ENCODE measurements at places on chromosomes 1 and 21.

- DNase-seq, result no peak
These were observed 2.7 kb downstream of the AKR7A2 start for GRCh38 chr1:19309123-19309813.

DNA sequence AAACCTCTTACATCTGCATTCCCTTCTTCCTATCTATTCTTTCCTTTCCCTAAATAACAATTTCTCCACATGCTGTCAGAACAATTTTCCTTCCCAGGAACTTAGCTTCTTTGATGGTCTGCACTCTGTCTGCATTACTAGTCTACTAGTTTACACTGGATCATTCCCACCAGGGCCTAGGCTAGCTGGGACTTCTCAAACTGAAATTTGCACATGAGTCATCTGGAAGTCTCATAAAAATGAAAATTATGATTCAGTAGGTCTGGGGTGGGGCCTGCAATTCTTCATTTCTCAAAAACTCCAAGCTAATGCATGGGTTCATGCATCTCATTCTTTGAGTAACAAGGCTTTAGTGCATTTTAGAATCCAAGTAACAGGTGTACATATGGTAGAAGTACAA is 74.2 kb downstream of the GABPA start:
- DNase-seq, result no peak

DNA sequence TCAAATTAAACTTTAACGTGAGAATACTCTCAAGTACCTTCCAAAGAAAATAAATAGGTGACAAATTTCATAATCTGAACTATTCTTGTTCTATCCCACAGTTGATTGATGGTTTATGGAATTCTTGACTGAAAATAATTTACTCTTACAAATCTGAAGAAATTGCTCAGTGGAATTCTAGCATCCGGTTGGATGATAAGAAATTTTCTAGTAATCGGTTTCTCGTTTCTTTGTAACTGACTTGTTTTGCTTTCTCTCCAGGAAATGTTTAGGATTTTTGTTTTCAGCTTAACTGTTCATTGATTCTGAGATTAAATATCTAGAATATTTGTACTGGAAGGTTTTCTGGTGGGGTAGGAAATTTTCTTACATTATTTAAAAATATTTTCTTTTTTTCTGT is 558.9 kb upstream of the ADAMTS5 start:
- DNase-seq, result no peak

GRCh38 chr1:32263744-32264143 is 12.7 kb downstream of the LCK start:
- DNase-seq, result no peak

- DNase-seq, result no peak
These were observed 3.3 kb upstream of the FAM78B start for GRCh38 chr1:166170075-166170474.

- no peak for DNase-seq
These were observed 94.0 kb upstream of the WNT4 start for GRCh38 chr1:22236900-22237299.

- DNase-seq, result no peak
These were observed 154.9 kb upstream of the GREM2 start for GRCh38 chr1:240766831-240767230.

DNA sequence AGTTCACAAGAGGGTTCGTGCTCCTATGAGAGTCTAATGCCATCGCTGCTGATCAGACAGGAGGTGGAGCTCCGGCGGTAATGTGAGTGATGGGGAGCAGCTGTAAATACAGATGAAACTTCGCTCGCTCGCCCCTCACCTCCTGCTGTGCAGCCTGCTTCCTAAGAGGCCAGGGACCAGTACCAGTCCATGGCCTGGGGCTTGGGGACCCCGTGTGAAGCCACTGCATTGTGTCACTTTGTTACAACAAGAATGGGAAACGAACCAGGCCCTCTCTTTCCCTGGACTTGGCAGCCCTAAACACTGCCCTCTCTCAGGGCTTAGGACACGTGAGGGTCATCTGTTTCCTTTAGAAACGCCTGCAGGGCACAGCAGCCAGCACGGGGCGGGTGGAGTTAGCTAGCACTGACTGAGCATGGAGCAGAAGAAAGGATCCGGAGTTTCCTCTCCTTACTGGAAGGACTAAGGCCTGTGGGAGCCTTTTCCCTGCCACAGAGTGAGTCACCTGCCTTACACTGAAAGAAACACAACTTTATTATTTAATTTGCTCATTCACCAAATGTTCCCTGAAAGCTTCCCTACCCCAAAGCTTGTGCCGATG is 185.2 kb upstream of the TMEM51 start:
- DNase-seq, result no peak

DNA sequence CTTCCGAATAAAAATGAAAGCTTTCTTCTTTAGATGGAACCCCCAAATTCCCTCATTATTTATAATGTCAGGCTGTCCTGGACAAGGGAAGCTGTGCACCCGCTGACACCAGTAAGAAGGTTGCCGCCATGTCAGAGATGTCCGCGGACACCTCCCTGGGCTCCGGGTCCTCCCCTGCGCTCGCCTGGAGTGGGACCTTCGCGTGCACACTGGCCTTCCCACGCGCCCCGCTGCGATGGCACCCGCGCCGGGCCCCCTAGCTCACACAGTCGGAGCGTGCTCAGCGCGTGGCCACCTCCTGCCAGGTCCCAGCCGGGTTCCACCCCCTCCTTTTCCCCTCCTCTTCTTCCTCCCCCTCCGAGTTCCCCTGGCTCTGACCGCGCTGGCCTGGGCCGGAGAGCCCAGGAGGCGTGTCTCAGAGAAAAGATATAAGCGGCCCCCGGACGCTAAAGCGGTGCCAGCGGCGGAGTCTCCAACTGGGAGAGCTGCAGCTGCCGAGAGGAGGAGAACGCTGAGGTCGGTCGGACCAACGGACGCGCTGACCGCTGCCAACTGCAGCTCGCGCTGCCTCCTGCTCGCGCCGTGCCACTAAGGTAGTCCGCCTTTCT is at the start of gene G0S2:
Gene G0S2, plus strand, starts transcription at position 456 of the 608 bp plus-strand sequence. CDS start 273 bp downstream, outside the sequence.
- no peak for DNase-seq

All from activated CD8-positive, alpha-beta memory T cell treated with anti-CD3 and anti-CD28 coated beads for 48 hours (primary cell).